DMS79 (cell line): ENCODE measurements at places on chromosomes 13 and 19.

GRCh38 chr19:48953141-48953540 is 1.5 kb upstream of the BAX start:
- DNase-seq: no peak

DNA sequence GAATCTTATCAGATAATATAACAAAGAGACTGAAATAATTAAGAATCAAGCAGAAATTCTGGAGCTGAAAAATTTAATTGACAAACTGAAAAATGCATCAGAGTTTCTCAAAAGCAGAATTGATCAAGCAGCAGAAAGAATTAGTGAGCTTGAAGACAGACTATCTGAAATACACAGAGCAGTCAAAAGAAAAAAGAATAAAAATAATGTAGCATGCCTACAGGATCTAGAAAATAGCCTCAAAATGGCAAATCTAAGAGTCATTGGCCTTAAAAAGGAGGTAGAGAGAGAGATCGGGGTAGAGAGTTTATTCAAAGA is 39.2 kb downstream of the CAB39L start:
- no peak for DNase-seq

GRCh38 chr13:47903836-47904235 is 97.2 kb downstream of the SUCLA2 start:
- DNase-seq: no peak

DNA sequence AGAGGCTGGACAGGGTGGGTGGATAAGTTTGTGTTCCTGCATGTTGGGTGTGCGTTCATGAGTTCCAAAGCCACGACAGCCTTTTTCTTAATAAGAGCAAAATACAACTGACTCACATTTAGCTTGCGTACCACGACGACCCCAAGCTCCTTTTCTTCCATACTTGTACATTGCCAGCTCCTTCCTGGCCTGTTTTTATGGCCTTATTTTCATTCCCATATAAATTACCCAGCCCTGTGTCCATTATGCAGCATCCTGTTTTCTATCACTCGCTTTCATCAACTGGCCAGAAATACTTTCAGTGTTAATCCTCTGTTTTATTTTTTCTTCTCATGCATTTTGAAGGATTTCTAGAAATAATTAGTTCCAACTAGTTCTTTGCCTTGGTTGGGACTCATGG is 499.1 kb downstream of the FOXO1 start:
- no peak for DNase-seq

- no peak for DNase-seq
Measured at GRCh38 chr13:22736084-22736767, 444.6 kb upstream of the SGCG start.

GRCh38 chr13:93045836-93046235 is 180.8 kb upstream of the GPC6 start:
- no peak for DNase-seq

- DNase-seq: no peak
Measured at GRCh38 chr13:41386211-41386610, 71.1 kb upstream of the RGCC start.

DNA sequence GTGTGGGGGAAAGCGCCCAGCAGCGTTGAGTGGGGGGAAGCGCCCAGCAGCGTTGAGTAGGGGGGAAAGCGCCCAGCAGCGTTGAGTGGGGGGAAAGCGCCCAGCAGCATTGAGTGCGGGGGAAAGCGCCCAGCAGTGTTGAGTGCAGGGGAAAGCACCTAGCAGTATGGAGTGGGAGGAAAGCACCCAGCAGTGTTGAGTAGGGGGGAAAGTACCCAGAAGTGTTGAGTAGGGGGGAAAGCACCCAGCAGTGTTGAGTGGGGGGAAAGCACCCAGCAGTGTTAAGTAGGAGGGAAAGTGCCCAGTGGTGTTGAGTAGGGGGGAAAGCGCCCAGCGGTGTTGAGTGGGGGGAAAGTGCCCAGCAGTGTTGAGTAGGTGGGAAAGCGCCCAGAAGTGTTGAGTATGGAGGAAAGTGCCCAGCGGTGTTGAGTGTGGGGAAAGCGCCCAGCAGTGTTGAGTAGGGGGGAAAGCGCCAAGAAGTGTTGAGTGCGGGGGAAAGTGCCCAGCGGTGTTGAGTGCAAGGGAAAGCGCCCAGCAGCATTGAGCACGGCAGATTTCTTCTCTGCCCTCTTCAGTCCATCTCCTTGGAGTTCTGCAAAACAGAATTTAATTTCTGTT is 138.4 kb downstream of the ATP11A start:
- DNase-seq: no peak

- DNase-seq: no peak
Measured at GRCh38 chr19:54670576-54671357, 8.0 kb downstream of the LILRB4 start.

DNA sequence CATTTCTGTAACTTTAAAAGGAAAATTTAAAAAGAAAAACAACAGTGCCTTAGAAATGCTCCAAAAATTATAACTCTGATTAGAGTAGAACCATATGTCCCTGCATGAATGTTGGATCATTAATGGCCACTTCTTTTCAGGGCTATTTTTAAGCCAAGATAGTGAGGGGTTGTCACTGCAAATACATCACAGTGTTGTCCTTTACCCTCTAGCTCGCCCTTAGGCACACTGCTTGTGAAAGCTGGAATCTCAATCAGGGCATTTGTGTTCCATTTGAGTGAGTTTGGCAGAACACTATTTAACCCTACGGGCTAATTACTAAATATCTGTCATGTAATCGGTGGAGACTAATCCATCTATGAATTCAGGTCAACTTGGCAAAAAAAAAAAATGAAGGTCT is 212.2 kb downstream of the NHLRC3 start:
- DNase-seq: no peak

- no peak for DNase-seq
Measured at GRCh38 chr13:103794526-103794925, 728.3 kb upstream of the SLC10A2 start.

GRCh38 chr19:30444253-30444671 is 72.1 kb downstream of the ZNF536 start:
- DNase-seq: no peak

GRCh38 chr13:90305796-90306195 is 1041.7 kb upstream of the MIR17HG start:
- no peak for DNase-seq

GRCh38 chr13:112601371-112601770 is 13.4 kb upstream of the TUBGCP3 start:
- no peak for DNase-seq

GRCh38 chr19:13842291-13843103 is 34.4 kb upstream of the NANOS3 start:
- DNase-seq: no peak

DNA sequence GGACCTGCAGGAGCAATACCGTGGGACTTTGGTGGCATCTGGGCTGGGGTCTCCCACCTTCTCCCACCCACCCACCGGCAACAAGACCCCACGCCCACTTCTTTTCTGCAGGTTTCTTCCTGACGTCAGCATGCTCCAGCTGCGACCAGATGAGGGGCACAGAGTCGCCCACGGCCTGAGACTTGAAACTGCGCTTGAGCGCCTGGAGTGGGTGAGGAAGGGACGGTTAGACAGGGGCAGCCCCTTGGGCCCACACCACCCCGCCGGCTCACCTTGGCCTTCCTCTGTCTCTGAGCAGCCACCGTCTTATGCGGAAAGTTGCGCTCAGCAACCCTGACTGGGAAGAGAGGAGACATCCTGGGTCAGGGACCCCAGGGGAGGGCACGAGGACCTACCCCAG is 2.2 kb downstream of the GARIN5B start:
- DNase-seq: no peak

- DNase-seq: no peak
Measured at GRCh38 chr13:27953676-27954405, 15.3 kb downstream of the CDX2 start.

DNA sequence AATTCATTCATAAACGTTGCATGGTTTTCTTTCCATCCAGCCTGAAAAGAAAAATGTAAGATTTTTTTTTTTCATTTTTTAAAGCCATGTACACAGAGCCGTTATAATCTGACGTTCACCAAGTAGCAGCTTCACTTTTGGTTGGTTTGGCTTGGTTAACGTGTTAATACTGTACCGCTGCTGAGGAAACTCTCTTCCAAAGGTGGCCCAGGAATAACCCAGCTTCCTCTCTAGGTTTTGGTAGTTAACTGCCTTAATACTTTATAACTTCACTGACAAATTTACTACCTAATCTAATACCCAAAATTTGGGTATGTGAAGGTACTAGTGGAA is 1.7 kb downstream of the INTS6 start:
- no peak for DNase-seq

DNA sequence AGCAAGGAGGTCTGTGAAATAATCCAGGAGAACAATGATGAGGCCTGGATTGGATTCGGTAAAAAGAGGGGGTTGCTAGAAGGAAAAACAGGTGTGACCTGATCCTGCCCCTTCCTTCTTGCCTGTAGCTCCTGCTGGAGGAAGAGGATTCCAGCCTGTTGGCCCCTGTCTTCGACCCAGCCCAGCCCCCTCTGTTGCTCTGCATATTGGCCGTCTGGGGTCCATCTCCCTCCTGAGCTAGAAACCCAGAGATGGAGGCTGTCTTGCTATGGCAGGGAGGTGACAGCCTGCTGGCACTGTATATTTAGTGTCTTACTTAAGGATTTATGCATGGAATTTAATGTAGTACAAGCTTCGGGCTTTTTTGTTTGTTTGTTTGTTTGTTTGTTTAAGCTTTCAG is 6.6 kb downstream of the DMRTC2 start:
- DNase-seq: no peak

DNA sequence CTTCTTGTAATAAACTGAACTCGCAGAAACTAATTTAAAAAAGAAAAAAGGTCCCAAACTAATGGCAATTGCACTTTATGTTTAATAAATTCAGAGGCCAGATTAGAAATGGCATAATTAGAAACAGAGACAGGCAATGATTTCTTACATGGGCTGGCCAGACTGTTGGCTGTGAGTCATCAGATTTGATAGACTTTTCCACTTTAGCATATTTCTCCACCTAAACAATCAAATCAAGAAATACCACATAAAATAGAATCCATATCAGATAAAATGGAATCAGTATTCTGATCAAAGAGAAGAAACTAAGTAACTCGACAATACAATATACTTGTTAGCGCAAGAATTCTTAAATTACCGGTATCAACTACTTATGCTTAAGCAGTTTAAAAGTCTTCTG is 29.0 kb downstream of the EXOSC8 start:
- no peak for DNase-seq

- no peak for DNase-seq
Measured at GRCh38 chr13:29721766-29722165, 126.3 kb upstream of the SLC7A1 start.

GRCh38 chr13:49836516-49836915 is 44.0 kb upstream of the KPNA3 start:
- DNase-seq: no peak

DNA sequence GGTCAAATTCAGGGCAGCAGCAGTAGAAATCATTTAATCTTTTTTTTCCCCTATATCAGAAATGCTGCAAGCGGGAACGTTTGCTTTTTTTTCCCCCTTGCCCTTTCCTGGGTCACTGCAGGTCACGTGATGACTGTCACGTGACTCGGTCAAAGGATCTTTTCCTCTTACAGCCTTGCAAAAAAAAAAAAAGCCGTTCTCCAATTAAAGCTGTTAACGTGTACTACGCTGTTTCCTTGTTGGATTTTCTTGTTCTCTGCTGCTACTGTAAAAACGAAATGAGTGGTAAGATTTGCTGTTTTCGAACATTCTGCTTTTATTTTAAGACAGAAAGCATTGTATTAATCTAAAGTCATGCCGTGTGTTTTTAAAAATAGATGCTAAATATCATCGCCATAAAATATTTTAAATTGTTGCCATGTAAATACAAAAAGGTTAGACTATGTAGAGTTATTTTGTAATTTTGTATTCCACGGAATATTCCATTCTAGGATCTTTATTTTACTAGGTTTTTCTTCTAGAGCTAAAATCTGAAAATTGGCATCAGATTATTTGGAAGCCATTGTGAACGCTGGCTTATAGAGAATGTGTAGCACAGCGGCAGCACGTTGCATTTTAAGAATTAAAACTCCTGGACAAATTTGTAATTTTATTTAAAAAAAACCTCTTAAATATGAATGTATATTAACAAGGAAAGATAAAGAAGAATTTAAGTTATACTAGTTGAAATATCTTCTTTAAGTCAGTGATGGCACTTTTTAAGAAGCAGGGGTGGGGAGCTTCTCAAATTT is 109.8 kb upstream of the MLNR start:
- peak; percentile 63 for DNase-seq

DNA sequence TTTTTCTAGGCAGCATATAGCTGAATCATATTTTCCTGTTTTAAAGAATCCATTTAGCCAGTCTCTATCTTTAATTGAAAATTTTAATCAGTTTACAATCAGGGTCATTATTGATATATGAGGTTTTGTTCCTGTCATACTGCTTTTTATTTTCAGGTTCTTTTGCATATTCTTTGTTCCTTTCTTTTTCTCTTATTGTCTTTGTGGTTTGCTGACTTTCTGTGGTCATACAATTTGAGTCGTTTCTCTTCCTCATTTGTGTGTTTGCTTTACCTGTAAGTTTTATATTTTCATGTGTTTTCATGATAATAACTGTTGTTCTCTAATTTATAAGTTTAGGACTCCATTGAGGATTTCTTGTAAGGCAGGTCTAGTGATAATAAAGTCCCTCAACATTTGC is 812.6 kb downstream of the DACH1 start:
- DNase-seq: no peak

DNA sequence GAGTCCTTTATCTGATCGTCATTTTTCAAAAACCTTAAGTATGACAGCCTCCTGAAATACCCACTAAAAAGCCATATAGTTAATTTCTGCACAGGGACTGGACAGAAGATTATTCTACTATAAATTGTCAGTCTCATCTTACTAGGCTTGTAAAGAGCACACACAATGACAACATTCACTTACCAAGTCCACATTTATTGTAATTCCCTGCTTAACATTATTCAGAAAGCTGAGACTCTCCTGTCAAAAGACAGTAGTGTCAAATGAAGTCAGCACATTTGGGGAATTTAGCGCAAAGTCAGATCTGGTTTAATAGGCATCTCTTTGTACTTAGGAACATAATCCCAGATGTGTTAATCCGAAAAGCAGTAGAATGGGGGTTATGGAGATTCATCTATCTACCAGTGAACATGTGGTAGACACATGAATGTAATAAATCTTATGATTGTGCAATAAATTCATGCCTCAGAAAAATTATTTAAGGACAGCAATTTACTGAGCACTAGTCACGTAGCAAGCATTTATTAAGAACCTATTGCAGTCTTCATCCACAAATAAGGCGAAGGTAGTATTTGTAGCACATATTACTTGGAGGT is 224.6 kb upstream of the GPC6 start:
- DNase-seq: no peak

- no peak for DNase-seq
Measured at GRCh38 chr13:34883396-34883795, 58.7 kb upstream of the NBEA start.

GRCh38 chr13:40120781-40121180 is 465.3 kb downstream of the COG6 start:
- no peak for DNase-seq

DNA sequence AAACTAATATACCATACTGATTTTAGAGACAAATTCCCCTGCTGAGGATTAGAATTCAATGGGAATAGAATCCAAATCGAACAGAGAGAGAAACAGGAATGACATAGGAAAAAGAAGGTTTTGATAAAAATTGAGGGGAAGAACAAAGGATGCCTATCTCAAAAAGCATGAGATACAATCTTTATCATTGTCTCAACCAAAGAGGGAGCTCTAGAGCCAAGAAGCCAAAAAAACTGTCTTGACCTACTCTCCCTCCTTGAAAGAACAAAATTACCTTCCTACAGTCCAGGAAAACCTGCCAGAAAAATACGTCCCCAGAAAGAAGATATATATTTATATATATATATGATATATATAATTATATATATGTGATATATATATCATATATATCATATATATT is 39.2 kb upstream of the MIR17HG start:
- DNase-seq: no peak
